ENCODE measurements at places on chromosomes 3 and 15.

- DNase-seq: no peak
These were observed 327.5 kb downstream of the UACA start for GRCh38 chr15:70435872-70436271.

DNA sequence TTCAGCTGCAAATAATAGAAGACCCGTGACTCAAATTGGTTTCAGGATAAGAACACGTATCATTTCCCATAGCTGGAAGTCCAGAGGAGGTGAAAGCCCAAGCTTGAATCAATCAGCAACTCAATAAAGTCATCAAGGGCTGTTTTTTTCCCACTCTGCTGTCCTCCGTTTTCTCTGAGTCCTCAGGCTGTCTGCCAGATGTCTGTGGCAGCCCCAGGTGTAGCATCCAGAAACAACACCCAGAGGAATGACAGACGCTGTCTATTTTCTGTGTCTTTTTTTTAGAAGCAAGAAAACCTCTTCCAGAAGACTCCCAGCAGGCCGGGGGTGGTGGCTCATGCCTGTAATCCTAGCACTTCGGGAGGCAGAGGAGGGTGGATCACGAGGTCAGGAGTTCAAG lies 204.4 kb downstream of the FAM43A start:
- DNase-seq: no peak

GRCh38 chr3:12966847-12967605 lies 106.2 kb downstream of the IQSEC1 start:
- peak; percentile 10 for DNase-seq

DNA sequence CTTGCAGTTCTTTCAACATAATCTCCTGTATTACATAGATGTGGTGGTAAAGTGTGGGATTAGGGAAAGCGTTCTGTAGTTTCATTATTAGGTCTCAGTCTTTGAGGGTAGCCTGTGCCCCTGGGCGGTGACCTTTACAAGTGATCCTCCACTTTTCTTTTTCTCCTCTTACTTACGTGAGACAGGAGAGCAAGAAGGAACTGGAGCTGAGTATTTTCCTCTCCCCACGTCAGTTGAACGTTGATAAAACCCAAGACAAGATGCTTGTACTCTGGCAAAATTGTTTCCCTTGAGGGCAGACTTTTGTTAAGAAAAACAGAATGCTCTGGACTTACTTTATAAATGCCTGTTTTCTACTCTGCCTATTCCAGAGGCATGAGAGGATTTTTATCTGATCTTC lies 378.7 kb downstream of the ZNF385D start:
- DNase-seq: no peak

GRCh38 chr3:184455991-184456390 lies 76.1 kb downstream of the CHRD start:
- no peak for DNase-seq

- no peak for DNase-seq
These were observed 289.3 kb downstream of the SHOX2 start for GRCh38 chr3:157816896-157817295.

DNA sequence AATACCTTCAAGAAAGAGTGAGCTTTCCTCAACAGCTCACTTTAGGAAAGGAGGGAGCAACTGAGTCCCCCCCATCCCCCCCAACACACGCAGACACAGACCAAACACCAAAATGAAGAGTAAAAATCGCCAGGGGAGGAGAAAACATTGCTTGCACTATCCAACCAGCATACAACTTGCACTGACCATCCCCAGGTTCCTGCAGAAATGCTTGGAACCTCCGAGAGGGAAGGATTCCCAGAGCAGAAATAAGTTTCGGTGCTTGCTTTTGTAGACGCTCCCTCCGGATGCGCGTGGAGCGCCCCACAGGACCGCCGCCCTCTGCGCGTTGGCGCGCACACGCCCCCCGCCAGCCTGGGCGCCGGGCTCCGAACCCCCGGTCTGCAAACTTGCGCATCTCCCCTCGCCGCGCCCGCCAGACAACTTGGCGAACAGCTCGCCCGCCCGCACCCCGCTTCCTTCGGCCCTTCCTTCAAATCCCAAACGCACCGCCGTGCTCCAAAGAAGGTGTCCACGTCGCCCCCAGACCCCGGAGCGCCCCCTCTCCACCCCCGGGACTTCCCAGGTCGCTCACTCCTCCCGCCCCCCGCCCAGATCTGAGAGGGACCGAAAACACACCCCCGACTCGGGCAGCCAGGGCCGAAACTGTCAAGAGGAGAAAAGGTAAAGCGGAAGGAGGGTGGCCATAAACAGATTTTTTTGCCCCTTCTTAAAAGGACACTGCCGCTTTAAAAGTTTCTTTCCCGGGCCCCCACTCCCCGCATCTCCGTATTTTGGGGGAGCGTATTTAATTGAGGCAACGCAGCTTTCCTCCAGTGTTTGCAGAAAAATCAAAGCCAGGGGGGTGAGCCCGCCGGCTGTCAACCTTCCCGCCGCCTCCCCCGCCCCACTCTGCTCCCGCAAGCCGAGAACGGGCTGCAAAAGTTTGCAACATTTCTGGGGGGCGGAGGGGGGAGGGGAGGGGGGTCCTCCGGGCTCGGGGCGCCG lies 859 bp downstream of the RORA start:
- DNase-seq: no peak

All from ACHN (cell line).